ENCODE measurements at places on chromosomes 1 and 21.

GRCh38 chr1:232511172-232511571 is 118.8 kb downstream of the SIPA1L2 start:
- DNase-seq, result no peak

GRCh38 chr1:202584707-202585589 is 125.3 kb downstream of the SYT2 start:
- no peak for DNase-seq

DNA sequence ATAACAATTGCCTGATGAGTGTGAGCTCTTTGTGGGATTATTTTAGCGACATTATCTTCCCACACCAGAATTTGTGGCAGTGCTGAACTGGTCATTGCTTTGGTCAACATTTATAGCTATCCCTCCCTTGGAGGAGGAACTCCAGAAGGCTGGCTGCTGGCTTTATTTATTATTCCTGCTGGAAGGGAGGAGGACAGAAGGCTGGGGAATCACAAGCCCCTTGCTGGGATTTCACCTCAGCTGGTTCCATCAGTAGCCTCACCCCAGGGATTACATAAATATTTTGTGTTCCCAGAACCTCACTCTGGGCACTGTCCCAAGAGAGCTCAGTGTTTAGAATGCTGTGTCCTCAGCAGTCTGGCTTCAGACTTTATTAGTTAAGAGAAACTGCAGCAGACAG is 102.8 kb upstream of the C1orf21 start:
- DNase-seq, result no peak

GRCh38 chr1:15425958-15426357 is 12.3 kb upstream of the CTRC start:
- DNase-seq, result no peak

GRCh38 chr1:157968508-157968907 is 24.9 kb upstream of the KIRREL1 start:
- no peak for DNase-seq

DNA sequence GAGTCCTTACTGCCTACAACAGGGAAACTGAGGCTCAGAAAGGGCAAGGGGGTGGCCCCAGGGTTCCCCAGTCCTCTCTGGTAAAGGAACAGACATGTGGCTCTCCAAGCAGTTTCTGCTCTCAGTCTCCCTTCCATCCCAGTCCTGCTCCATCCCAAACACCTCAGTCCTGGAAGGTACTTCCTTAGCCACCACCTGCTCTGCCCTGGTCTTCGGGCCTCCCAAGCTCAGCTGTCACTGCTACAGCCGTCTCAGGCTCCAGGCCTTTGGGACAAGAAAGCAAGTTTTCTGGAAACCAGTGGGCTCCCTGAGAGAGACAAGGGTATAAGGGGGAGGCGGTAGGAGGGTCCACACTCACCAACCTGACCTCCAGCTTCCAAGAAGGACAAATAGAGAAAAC is 23.1 kb upstream of the ADGRB2 start:
- no peak for DNase-seq

DNA sequence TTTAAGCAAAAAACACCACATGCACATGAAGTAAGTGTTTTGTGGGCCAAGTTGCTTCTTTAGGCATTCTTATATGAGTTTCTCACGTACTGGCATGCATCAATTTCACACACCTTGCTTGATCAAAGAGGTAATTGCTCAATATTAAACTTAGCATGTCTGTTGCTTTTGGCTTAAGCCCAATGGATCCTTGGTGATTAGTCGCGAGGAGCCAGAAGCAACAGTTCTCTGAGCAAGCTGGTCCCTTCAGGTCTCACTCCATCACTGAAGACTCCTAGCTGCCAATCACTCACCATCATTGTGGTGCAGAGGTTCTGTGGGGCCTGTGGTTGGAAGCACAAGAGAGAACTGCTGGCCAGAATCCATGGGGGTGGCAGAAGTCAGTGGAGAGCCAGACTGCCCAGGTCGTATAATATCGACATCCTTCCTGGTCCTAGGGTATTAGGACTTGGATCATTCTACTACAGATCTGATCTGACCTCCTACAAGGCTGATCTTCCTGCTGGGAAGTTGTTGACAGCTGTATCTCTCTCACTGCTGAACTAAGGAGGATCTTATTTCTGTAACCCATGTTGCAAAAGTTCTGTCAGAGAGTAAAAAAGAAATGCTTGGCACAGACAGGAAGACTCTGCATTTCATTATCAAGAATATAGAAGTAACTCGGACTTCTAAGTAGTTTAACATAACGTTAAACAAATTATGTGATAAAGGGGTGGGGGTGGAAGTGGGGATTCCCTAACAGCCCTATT is 140.5 kb downstream of the NTPCR start:
- no peak for DNase-seq

- no peak for DNase-seq
These were observed 813 bp upstream of the DEDD start for GRCh38 chr1:161133220-161133740.

- DNase-seq, result no peak
These were observed 2.5 kb downstream of the MPZ start for GRCh38 chr1:161307230-161307768.

GRCh38 chr1:100699744-100700143 is 19.8 kb upstream of the VCAM1 start:
- no peak for DNase-seq

- no peak for DNase-seq
These were observed 130.7 kb downstream of the GIPC2 start for GRCh38 chr1:78176448-78176847.

Measured in activated CD8-positive, alpha-beta memory T cell treated with anti-CD3 and anti-CD28 coated beads for 4 hours (primary cell).